ENCODE measurements at places on chromosomes 1 and 21.

DNA sequence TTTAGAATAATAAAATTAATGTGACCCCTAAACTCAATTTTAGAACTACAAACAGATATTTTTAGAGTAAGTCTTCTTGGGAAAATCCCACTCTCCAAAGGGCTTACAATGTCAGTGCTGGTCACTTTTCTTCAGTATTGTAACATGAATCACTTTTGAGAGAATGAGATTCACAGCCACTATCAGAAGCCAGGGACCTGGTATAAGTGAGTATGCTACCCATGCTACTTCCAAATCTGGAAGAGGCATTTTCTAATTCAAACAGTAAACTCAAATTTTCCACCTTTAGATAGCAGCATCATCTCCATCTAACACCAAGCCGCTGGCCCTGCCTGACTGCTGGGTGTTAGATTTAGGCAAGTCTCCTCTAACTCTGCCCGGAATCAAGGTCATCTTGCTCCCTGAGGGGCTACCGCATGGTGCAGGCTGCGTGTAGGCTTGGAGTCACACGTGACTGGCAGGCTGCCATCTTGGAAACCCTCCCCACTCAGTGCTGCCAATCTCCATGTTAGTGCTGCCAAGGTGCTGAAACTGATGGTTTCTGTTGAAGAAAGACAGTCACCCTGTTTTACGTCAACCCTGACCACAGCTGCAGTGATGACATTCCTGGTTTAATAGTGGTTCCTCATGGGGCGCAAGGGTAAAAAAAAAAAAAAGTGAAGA, 882.9 kb upstream of the B3GALT2 start:
- DNase-seq = no peak

DNA sequence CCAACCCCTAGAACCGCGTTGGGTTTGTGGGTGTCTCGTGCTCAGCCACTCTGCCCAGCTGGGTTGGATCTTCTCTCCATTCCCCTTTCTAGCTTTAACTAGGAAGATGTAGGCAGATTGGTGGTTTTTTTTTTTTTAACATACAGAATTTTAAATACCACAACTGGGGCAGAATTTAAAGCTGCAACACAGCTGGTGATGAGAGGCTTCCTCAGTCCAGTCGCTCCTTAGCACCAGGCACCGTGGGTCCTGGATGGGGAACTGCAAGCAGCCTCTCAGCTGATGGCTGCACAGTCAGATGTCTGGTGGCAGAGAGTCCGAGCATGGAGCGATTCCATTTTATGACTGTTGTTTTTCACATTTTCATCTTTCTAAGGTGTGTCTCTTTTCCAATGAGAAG, 18.7 kb downstream of the TFF3 start:
- DNase-seq = no peak

DNA sequence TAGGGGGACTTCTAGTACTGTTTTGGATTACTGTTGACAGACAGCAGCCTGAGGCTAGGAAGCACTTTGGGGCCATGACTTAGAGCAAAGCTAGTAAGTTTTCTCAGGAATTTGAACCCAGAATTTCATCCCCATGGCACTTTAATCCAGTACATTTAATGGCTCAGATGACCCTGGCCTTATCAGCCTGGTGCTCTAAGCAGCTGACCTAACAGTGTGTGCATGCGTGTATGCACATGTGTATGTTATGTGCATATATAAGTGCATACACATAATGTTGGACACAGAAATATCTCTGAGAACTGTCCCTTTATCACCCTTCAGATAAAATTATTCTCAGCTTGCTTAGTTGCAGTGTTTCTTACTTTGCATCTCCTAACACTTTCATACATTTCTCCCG, 115.0 kb downstream of the CLIC6 start:
- DNase-seq = no peak

- no peak for DNase-seq
Observed at GRCh38 chr1:212463565-212464285, 31.0 kb downstream of the NENF start.

GRCh38 chr21:45351526-45352275, 53.3 kb upstream of the COL18A1 start:
- no peak for DNase-seq

DNA sequence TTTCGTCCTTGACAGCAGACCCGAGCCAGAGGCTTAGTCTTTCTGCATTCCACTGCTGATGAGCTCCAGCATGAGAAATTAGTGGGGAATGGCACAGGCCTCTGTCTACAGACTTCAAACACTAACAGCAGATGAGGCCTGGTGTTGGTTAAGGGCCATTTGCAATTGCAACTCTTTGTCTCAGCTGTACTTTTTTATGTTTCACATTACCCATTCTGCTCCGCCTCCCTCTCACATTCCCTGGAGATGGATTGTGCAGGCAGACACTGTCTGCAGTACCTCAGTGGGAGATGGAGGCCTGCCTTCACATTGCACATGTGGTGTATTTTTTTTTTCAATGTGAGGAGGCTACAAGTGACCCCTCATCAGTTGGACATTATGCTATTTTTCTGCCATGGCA, 370.2 kb downstream of the DUSP10 start:
- no peak for DNase-seq

- DNase-seq = no peak
Observed at GRCh38 chr1:172827301-172827700, 168.4 kb downstream of the FASLG start.

DNA sequence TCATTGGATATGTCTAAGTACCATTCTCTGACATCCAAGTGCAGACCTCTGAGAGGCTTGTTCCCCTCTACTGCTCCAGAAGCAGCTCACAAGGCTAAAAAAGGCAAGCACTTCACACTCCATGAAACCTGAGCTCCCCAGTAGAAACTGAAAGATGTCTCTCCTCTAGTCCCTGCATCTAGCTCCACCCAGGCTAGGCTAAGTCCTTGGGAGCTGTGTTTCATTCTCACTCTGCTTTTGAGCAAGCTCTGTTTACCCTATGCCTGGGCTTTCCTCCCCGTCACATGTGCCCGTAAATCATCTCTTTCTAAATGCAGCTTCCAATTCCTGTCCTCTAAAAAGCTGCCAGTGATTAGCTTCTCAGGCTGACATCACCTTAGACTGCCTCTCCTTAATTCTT, 39.0 kb downstream of the LRRC71 start:
- peak; percentile 11 for DNase-seq

GRCh38 chr1:178938101-178938958, 67.5 kb upstream of the ANGPTL1 start:
- DNase-seq = no peak

GRCh38 chr1:56258371-56258770, 321.0 kb downstream of the PLPP3 start:
- DNase-seq = no peak

DNA sequence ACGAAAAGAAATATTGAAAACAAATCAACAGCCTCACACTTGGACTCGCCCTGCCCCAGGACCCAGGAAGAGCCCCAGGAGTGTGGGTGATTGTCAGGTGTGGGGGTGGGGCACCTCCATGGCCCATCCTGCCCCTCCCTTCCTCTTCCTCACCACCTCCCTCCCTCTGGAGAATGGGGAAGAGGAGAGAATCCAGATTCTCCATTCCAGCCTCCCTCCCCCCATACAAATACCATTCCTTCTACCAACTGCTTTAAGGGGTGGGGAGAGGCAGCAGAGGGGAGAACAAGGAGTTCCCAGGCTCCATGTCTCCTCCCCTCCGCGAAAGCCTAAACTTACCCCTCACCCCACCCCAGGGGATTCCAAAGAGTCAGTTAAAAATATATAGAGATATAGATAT, 36.7 kb downstream of the MEF2D start:
- DNase-seq = no peak

- DNase-seq = no peak
Observed at GRCh38 chr1:170776777-170777176, 112.8 kb downstream of the PRRX1 start.

- no peak for DNase-seq
Observed at GRCh38 chr21:42624095-42624790, 29.2 kb upstream of the PDE9A start.

GRCh38 chr1:16173447-16174260, 17.8 kb upstream of the EPHA2 start:
- DNase-seq = no peak

DNA sequence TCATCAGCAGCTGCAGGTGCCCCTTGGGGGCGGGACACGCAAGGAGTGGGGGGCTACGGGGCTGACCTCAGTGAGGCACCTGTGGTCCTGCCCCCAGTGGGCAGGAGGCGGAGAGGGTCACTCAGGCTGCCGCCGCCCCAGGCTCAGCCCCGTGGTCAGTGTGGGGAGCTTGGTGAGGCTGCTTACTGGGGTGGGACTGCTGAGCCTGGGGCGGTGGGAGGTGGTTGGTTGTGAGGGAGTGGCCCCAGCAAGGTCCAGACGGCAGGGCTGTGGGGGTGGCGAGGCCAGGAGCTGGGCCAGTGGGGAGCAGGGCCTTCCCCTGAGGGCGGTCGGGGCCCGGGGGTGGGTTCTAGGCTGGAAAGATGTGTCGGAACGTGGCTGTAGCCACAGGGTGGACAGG, 14.3 kb downstream of the PFKL start:
- no peak for DNase-seq

GRCh38 chr1:35882586-35882944, 444 bp upstream of the AGO1 start:
- DNase-seq = no peak

DNA sequence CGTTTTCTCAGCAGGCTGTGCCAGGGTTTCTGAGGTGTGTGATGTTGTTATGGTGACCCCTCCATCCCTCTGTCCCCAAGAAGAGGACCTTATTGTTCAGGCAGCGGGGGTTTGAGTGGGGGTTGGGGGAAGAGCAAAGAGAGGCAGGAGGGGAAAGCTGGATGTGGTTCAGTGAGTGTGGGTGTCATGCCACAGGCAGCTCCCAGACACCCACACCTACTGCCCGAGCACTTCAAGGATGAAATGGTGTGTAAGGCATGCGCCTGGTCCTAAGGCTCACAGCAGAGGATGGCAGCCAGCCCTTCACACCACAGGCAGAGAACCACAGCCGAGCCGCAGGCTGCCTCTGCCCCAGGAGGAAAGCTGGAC, 49.9 kb upstream of the STUM start:
- no peak for DNase-seq

- no peak for DNase-seq
Observed at GRCh38 chr21:43734928-43735229, 15.9 kb downstream of the PDXK start.

DNA sequence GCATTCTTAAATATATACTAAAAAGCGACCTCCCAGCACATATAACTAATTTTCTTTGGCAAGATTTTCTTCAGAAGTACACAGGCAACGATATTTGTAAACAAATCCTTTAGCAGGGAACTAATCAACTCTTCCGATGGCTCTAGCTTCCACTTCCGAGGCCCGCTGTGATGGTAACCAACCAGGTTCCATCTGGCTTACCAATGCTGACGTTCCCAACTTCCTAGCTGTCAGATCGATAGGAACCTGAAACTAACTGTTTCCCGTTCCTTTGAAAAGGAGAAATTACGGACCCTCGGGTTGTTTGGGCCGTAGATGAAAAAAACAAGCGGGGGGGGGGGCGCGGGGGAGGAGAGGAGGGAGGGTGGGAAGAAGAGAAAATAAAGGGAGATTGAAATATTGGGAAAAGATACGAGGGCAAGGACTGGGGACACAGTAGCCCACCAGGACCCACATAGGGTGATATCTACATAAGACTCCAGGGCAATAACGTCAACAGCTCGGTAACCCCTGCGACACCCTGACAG, 513 bp downstream of the GTF2B start:
- DNase-seq = no peak

- no peak for DNase-seq
Observed at GRCh38 chr1:46061146-46061545, 71.3 kb downstream of the PIK3R3 start.

GRCh38 chr1:228325267-228325666, 81.4 kb downstream of the TRIM11 start:
- no peak for DNase-seq

- DNase-seq = no peak
Observed at GRCh38 chr1:162196387-162196786, 126.9 kb downstream of the NOS1AP start.

DNA sequence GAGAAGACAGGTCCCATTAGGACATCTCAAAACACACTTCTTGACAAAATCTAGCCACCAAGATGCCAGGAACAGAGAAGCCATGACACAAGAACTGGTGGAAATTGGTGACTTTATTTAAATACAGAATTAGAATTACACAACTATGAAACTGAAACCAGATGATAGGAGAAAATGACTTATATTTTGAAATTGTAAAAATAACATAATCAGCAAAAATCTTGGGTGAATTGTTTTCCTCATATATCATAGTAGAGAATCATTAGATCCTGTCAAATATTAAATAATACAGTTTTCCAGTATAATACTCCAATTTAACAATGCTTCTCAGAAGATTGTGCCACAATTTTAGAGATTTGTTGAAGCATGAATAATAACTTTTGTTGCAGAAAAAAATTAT, 81.5 kb upstream of the MROH9 start:
- DNase-seq = no peak

- no peak for DNase-seq
Observed at GRCh38 chr21:38613686-38614085, 115.4 kb upstream of the ERG start.

DNA sequence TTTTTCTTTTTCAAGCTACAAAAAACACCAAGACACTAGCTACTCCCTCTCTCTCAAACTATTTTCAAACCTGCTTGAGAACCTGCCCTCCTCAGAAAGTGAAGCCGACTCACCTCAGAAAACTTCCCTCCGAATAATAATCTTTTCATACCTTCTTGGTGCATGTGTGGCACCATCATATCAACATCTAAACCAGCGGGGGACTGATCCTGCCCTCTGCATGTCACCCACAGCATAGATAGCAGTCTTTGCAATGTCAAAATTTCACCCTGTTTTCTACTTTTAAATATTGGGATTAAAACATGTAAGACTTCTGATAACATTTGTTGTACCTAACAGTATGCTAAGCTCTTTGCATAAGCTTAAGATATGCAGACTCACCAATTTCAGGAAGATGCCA, 1260.3 kb downstream of the PLA2G4A start:
- no peak for DNase-seq

DNA sequence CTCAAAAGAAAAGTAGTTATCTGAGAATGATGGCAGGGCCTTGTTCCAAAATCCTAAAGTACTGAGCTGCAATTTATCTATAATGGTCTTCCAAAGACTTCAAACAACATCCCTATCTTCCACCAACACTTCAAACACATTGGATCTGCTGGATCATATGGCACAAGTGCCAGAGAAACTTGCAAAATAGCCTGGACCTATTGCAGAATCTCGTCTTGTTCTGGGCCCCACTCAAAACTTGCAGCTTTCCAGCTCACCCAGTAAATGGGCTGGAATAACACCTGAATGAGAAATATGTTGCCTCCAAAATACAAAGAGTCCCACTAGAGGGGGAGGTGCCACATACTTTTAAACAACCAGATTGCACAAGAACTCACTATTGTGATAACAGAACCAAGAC, 44.0 kb upstream of the PKN2 start:
- DNase-seq = no peak

GRCh38 chr1:199574950-199575349, 452.6 kb upstream of the NR5A2 start:
- DNase-seq = no peak

- DNase-seq = no peak
Observed at GRCh38 chr1:167791281-167792187, 69.8 kb downstream of the MPZL1 start.

GRCh38 chr1:168069384-168069783, 67.3 kb downstream of the GPR161 start:
- no peak for DNase-seq

GRCh38 chr1:220711056-220711809, 21.1 kb downstream of the C1orf115 start:
- DNase-seq = no peak
